ENCODE measurements at places on chromosomes 7 and 10. TPM values are rescaled to one million over a fixed set of nuclear protein-coding genes. Genes with fewer than 3 reads are reported as not detected.

Gene CTBP2
- polyA plus RNA-seq = 93.0 TPM

Gene TFPI2
- 11.8 TPM for polyA plus RNA-seq

Gene ADAM12
- polyA plus RNA-seq = 22.5 TPM

Gene OR2A42
- polyA plus RNA-seq = 2.7 TPM

Gene OR2A5
- not detected for polyA plus RNA-seq

Gene EPO
- not detected for polyA plus RNA-seq

Gene OGDHL
- 37.2 TPM for polyA plus RNA-seq

Gene HIF1AN
- 36.9 TPM for polyA plus RNA-seq

Gene FKBP6
- 0.26 TPM for polyA plus RNA-seq

Gene DENND2A
- 35.4 TPM for polyA plus RNA-seq

Gene PRTFDC1
- 41.3 TPM for polyA plus RNA-seq

Gene BAMBI
- 38.4 TPM for polyA plus RNA-seq

Gene ADAM8
- polyA plus RNA-seq = 2.3 TPM

Gene TRIM24
- polyA plus RNA-seq = 49.3 TPM

Gene RBM48
- 21.7 TPM for polyA plus RNA-seq

Gene CFAP69
- 12.6 TPM for polyA plus RNA-seq

Gene C7orf57
- polyA plus RNA-seq = 0.62 TPM

Gene URGCP
- 31.1 TPM for polyA plus RNA-seq

Gene ACTL6B
- not detected for polyA plus RNA-seq

Gene CC2D2B
- polyA plus RNA-seq = 1.0 TPM

Gene CYP26A1
- 0.35 TPM for polyA plus RNA-seq

Gene VWDE
- polyA plus RNA-seq = 4.6 TPM

Gene PNLIP
- not detected for polyA plus RNA-seq

Gene RTKN2
- polyA plus RNA-seq = 11.2 TPM

Data from renal cortex interstitium (tissue), 15 donors.